Esophagus squamous epithelium (tissue), 5 donors: ENCODE measurements at places on chromosomes 4 and X. TPM values are rescaled to one million over a fixed set of nuclear protein-coding genes. Genes with fewer than 3 reads are reported as not detected.

CHRDL1 gene
- 1.7 TPM for total RNA-seq

INPP4B gene
- 16.0 TPM for total RNA-seq

MAGEC3 gene
- not detected for total RNA-seq

FRG2 gene
- not detected for total RNA-seq

GAGE2A gene
- not detected for total RNA-seq

DNA sequence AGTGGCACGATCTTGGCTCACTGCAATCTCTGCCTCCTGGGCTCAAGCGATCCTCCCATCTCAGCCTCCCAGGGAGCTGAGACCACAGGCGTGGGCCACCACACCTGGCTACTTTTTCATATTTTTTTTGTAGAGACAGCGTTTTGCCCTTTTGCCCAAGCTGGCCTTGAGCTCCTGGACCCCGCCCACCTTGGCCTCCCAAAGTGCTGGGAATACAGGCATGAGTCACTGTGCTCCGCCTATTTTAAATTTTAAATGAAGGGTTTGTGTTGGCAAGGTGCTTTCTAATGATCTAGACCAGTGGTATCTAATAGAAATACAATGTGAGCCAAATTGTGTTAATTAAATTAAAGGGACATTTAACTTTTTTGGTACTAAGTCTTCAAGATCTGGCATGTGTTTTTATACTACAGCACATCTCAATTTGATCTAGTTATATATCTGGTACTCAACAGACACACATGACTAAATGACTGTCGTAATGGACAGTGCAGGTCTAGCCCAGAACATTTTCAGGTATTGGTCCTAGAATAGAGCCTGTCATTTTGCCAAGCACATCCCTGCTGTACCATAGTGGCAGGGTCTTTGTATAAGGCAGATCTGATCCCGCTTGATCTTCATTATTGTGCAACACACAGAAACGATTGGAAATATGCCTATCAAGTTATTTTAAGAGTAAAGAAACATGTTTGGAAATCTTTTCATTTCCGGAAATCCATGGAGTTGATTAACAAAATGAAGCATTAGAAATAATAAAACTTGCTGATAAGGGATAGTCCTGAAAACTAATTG, 7.3 kb downstream of the PGK1 start:
- H3K36me3 ChIP-seq = peaks cover 62% of the 10 kb centered on the region
- H3K27ac ChIP-seq = no peak overlapping the region
- H3K27me3 ChIP-seq = no peaks in the 10 kb centered on the region
- no peak for DNase-seq

- no peak overlapping the region for H3K4me3 ChIP-seq
- no peak overlapping the region for H3K27ac ChIP-seq
- no peaks in the 10 kb centered on the region for H3K36me3 ChIP-seq
- DNase-seq = no peak
Measured at GRCh38 chr4:179124957-179125356, 1682.7 kb upstream of the AGA start.
